ENCODE measurements at places on chromosomes 3 and 15.

- peak; percentile 67 for DNase-seq
These were observed 27.6 kb upstream of the CXCR6 start for GRCh38 chr3:45915518-45916231.

DNA sequence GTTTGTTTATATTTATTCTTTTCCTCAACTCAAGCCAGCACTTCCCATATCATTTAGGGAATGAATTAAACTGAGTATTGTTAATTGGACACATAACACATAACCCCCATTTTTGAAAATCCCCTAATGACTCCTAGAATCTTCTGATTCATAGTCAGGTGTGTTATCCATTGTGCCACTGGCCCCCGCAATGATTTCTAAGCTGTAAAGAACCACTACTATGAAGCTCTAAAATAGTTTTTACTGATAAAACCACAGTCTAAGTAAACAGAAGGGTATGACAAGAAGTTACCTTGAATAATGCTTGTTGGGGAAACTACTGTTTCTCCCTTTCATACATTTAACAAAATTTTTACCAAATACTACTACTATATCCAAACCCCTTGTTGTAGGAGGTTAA is 22.3 kb upstream of the SLC12A8 start:
- no peak for DNase-seq

DNA sequence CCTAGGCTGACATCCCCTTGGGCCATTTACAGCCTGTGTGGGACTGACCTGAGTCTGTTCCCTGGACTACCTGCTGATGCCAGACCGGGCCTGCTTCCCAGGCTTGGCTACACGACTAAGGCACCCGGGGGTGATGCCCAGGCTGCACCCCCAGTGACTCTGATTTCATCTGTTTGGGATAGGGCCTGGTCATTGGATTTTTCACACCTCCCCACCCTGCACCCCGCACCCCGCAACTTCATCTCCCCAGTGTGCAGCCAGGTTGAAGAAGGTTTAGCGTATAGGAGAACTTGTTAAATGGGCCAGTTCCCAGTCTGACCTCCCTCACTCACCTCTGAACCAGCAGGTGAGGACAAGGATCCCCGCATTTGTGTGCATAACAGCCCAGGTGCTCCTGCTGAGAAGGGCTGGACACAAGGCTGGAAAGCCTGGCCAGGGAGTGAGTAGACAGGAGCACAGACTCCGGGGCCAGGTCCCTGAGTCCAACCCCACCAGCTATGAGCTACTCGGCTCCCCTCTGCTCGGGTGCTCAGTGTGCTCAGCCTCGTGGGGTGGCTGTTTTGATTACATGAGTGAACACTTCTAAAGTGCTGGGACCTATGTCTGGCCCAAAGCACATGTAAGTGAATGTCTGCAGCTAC is 18.5 kb downstream of the SLC6A20 start:
- no peak for DNase-seq

GRCh38 chr15:91142106-91142744 is 42.2 kb downstream of the SV2B start:
- DNase-seq, result no peak

GRCh38 chr3:33892655-33893054 is 94.2 kb downstream of the PDCD6IP start:
- no peak for DNase-seq

DNA sequence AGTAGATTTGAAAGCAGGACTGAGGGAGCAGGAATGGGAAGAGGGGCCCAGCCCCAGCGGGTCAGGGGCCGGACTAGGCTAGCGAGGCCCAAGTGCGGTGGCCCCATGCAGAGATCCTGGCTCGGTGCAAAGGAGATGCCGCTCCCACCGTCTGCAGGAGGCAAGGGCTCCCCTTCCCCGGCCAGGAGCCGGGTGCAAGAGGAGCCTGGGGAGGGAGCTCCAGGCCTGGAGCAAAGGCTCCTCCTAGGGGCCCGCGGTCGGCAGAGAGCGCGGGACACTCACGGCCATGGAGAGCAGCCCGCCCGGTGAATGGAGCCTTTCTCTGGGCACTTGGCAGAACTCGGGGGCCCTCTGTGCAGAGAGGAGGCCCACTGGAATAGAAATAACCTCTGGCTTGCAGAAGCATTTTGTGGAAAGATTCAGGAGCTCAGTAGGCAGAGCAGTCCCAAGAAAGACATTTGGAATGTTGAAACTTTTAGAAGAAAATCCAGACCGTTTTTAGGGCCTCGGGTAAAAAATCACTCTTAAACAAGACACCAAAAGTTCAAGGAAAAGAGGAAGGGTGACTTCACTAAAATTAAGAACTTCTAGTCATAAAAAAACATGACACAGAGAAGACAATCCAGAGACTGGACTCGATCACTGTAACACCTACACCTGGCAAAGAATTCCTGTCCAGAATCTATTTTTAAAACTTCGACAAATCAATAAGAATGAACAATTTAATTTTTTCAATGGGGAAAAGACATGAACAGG is 43.0 kb upstream of the USP3 start:
- no peak for DNase-seq

DNA sequence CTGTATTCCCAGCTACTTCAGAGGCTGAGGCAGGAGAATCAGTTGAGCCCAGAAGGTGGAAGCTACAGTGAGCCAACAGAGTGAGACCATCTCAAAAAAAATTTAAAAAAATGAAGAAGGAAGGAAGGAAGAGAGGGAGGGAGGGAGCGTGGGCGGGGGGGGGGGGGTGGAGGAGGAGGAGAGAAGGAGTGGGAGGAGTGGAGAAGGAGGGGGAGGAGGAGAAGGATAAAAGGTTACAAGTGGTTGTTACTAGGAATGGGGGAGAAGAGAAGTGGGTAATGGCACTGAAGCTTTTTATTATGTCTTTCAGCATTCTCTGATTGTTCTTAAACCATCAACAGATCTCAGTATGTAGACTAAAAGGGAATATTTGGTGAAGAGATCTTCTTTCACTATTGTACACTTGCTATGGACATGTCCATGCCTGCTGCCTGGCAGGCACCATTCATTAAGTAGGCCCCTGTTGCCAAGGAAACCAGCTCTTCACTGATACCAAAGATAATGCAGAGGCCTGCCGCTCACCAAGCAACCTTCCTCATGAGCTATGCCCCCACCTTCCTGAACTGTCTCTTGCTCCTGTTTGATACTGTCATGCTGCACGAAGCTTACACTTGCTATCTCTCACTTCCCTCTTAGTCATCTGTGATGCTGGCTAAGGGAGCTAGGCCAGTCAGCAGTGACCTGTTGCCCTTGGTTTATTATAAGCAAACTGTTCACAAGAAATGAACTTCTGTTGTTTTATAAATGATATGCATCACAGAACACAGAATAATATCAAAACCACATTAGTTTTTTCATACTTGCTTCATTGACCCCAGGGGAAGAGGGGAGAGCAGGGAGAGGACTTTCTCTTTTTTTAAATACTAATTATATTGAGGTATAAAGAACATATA is 23.1 kb downstream of the EPM2AIP1 start:
- DNase-seq, result peak; percentile 70

- DNase-seq, result no peak
These were observed 60.4 kb upstream of the POU1F1 start for GRCh38 chr3:87336761-87337160.

DNA sequence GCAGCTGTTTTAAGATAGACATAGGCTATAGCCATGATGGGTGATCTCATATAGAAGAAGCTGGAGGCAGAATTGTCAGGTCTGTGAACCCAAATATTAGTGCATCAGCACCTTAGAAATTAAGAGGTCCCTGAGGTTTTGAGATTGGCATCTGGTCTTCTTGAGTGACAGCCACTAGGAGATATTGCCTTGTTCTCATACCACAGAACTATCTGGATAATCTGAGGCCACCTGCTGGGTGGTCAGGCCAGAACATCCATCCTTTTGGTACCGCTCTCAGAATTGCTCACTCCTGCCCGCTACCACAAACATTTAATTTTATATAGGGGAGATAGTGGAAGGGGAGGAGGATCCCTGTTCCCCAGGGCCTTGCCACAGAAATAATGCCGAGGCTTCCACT is 210.6 kb upstream of the ZPLD1 start:
- DNase-seq, result no peak

DNA sequence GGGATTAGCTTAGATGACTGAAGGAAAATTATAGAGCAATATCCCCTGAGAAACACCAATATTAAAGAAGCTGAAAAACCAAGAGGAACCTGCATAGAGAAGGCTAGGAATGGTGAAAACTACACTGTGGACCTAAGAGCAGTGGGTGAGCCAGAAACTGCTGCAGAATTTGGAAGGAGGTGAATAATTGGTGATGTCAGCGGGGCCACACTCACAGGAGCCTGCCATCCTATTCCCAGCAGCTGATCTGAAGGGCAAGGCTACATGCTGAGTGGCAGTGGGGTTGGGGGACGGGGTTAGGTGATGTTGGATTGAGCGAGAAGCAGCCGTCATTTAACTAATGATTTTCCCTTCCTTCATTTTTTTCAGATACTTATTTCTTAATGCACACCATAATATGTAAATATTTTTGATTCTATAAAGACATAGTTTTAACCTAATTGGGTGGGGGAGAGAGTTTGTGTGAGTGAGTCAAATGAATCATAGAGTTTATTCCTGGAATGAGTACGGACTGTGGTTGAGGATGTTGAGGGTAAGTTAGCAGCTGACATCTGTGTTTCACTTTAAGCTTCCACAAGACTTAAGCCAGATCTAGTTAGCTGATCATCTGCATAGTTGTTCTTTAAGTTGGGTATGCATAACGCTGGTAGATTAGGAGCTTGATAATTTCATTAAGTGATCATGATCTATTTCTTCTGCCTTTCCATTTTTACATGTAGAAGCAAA is 222.8 kb downstream of the PTPRG start:
- DNase-seq, result peak; percentile 46

DNA sequence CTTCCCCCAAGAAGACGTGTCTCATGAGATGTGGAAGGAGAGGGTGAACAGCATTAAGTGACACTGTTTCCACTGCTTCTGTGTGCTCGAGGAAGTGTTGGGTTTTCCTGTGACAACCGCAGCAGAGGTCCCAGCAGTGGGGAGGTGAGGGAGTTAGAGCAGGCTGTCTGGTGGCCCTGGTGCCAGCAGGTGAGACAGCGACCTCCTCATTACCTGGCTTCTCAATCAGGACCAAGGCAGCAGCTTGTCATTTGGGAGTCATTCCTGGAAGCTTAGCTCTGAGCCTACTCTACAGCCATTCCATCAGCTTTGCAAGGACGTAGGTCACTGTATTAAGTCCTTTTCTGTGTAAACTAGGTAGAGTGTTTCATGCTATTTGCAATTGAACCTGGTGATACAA is 63.3 kb upstream of the RGMA start:
- DNase-seq, result no peak

DNA sequence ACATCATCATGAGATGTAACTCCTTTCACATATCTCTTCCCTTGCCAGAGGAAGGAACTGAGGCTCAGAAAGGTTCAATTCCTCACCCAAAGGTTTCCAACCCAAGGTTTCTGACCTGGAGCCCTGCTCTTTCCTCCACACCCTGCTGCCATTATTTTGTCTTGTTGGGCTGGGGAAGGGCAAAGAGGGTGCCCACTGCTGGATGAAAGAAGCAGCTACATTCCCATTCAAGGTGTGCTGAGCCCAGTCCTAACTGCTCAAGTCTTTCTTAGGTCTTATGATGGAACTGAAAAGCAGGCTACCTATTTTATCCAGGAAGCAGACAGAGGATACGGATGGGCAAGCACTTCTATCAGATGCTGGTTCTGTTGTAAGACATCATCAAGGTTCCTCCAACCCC is 258.0 kb upstream of the CTDSPL start:
- DNase-seq, result no peak

DNA sequence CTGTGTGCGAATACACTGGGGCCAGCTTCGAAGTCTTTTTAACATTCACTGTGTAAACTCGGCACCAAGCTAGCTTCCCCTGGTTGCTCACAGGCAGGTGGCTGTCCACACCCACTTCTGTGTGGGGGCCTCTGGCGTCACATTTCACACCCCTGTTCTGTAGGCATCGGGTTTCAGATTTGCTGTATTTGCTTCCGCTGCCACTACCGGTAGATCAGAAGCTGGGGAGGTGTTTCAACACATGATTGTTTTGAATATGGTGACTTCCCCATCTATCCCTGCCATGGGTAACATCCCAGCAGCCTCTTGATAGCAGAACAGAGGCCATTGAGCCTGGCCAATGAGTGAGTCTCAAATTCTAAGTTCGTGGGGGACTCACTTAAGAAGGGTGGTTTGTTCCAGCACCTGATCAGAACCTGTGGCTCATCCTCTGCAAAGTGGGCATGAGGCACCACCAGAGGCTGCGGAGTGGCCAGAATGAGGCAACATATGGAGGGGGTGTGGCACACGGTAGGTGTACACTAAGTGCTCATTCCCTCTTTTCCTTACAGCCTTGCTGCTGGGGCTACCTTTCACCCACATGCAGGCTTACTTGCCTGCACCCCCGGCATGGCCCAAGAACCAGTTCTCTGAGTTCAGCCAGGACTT is 61.5 kb downstream of the IQSEC1 start:
- DNase-seq, result peak; percentile 29

- no peak for DNase-seq
These were observed 982.8 kb downstream of the ROBO1 start for GRCh38 chr3:78785004-78785403.

GRCh38 chr3:137925080-137925479 is 84.9 kb upstream of the CLDN18 start:
- no peak for DNase-seq

DNA sequence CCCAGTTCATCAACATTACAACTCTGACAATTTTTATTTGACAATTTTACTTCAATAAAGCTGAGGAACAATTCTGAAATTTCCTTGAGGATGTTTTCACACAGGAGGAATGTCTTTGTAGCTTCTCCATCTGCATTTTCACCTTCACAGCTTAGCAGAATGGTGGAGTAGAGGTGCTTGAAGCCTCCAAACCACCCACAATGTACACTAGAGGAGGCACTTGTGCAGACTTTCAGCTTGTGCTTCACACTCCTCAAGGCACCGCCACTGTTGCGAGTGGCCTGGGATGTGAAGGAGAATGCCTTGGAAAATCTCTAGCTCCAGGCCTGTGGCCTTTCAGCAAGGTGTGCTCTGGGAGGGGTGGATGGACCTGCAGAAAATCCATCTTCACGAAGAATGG is 181.9 kb downstream of the EPHB1 start:
- no peak for DNase-seq

DNA sequence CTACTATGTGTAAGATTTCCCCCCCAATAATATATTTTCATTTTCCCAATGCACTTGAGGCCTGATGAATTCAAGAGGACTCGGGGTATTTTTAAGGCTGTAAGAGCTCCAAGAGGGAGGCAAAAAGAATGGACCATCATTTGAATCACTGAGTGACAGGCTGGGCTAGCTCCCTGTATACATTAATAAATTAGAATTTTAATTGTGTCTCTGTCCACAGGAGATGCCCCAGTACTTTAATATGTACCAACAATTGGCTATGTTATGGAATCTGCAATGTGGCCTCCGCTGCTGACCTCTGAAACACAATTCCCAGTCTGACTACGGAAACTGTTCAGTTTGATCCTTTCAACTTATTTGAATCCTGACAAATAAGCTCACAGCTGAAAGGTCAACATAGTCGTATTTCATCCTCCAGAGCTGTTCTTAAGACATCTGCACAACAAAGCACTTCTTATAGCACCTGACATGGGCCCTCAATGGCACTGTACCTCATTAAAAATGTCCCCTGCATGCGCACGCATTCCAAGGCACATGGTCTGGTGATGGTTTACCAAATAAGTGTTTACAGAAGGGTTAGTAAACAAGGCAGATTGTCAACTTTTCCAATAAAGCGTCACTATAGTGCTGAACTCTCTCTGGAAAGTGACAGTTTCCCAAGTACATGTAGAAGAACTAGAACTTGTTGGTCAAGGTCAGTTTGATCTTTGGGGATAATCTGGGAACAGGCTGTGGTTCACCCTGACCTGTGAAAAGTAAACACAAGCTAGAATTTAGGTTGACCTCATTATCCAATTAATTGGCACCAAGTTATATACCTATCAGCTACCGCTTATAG is 472.9 kb downstream of the FOXP1 start:
- DNase-seq, result no peak
